ENCODE measurements at places on chromosomes 5 and 9. TPM values are rescaled to one million over a fixed set of nuclear protein-coding genes. Genes with fewer than 3 reads are reported as not detected.

PLPP7 gene
- total RNA-seq = 13.9 TPM

RELL2 gene
- 1.5 TPM for total RNA-seq

IFNA21 gene
- not detected for total RNA-seq

OR1J2 gene
- not detected for total RNA-seq

PTGS1 gene
- total RNA-seq = 16.5 TPM
